ENCODE measurements at places on chromosomes 6 and 20.
A peak's percentile ranks its signal among the peaks of the same experiment; 100 is the strongest.

DNA sequence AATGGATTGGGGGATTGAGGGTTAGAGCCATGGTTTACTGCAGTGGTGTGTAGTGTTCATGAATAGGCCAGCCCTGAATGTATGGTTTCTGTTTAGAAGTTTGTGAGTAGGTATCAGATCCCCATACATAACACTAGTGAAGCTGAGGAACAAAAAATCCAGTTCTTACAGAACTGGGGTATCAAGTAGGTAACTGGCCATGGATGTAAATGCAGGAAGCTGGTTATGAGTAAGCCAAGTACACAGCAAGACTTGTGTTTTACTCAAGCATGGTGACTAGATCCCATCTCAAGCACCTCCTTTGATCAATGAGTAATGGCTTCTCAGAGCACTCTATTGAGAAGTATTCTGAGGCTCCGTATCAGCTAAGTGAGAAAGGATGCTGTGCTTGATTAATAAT lies 613.7 kb upstream of the FLRT3 start:
- no peak for DNase-seq

DNA sequence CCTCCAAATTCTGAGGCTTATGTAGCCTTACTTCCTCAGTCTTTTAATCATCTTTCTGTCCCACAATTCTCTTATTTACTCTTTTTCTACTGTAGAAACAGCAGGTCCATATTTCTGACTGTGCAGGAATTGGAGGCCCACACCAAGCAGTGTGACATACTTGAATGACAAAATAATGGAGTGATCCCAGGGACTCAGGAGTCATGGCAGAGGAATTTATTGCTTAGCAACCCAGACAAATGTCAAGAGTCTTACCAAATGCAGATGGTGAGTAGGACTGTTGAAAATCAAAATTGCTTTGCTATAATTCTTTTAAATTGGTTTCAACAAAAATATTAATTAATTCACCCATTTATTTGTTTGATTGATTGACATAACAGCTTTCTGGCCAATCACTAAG lies 59.9 kb downstream of the HTR1B start:
- DNase-seq, result no peak

DNA sequence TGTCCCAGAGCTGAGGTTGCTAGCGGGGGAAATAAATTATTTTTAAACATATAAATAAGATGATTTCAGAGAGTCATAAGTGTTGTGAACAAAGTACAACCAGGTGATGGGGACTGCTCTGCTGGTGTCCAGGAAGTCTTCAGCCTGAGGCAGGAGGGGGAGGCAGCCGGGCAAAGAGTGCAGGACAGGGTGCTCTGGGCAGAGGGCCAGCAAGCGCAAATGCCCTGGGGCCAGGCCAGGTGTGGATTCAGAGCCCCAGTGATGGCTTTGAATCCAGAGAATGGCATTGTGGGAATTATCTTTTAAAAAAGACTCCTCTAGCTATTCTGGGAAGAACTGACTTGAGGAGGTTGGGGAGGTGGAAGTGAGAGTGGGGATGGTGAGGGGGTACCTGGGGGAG lies 1.6 kb downstream of the CLPSL1 start:
- no peak for DNase-seq

DNA sequence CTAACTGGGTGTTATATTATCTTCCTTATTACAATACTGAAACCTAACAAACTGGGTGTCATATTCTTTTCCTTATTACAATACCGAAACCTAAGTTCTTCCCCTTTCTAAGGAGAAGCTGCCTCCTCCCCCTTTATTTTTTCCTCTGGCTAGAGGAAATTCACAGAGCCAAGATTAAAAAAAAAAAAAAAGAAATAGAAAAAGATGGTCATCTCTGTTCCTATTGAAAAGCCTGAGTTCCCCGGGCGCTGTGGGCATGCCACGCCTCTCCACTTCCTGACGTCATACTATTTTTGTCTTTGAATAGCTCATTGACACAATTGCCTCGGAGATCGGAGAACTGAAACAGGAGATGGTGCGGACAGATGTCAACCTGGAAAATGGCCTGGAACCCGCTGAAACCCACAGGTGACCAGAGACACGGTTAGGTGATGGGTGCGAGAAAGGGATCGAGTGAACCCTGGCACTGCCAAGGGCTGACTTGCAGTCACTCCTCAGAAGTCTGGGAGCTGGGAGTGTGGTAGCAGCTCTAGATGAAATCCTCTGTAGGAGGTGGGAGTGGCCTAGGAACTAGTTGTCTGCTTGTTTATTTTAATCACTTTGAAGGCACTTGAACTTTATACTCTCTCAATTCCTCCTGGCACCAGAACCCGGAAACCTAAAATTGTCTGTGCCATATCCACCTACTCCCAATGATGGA lies 82.2 kb upstream of the NAA20 start:
- DNase-seq, result no peak

DNA sequence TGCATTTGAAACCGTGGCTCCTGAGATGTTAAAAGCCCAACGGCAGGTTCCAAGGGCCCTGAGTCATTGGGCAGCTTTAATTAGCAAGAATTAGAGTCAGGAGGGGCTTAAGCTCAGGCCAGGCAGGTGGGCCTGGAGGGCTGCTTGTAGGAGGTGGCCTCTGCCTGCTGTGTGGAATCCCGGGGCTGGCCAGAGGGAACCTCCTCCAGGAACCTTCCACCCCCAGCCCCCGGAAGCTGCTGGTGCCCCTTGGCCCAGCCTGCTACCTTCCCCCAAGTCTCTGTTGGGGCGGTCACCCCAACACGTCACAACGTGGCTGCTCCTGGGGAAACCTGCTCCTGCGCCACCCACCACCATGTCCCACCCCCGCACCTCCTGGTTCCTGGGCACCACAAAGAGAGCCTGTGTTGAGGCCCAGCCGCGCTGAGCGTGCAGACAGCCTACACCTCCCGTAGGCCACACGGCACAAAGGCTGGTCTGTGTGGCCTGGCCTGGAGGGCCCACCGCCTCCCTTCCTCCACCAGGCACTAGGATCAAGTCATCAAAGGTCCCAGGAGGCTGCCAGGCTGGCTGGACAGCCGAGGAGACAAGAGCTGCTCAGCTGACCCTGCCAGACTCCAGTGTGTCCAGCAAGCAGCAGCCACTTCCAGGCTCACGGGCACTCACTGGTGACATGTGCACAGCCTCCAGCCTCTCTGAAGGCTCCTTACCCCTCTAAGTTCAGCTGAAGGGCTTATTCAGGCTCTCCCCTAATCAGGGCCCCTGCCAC lies 86.3 kb downstream of the SNX5 start:
- no peak for DNase-seq

GRCh38 chr20:31573555-31574321 lies 31.4 kb upstream of the ID1 start:
- no peak for DNase-seq

DNA sequence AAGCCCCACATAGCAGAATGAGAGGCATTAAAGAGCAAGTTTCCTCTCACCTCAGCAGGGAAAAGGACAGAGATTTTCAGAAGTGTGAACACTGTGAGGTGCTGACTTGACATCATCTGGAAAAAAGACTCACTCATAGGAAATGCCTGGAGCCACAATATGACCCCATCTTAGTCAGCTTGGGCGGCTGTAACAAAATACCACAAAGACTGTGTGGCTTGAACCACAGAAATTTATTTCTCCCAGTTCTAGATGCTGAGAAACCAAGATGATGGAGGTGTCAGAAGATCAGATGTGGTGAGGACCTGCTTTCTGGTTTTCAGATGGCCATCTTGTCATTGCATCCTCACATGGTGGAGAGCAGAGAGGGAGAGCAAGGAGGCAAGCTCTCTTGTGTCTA lies 253.1 kb downstream of the ADGB start:
- DNase-seq, result no peak

DNA sequence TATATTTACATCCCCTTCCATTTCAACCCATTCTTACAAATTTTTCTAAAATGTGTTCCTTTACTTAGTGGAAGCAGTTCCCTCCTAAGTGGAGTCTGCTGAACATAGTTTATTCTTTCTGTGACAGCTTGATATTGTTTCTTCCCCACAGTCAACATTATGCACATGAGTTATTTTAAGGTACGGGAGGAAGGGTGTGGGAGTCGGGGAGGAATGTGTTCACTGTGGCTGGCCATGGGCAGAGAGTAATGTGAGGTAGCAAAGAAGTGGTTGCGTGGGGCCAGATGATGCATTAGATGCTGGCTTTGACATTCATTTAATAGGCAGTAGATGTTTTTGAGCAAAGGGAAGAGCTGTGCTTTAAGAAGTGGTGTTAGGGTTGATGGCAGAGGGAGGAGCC lies 98.5 kb downstream of the ARMC2 start:
- DNase-seq, result no peak

DNA sequence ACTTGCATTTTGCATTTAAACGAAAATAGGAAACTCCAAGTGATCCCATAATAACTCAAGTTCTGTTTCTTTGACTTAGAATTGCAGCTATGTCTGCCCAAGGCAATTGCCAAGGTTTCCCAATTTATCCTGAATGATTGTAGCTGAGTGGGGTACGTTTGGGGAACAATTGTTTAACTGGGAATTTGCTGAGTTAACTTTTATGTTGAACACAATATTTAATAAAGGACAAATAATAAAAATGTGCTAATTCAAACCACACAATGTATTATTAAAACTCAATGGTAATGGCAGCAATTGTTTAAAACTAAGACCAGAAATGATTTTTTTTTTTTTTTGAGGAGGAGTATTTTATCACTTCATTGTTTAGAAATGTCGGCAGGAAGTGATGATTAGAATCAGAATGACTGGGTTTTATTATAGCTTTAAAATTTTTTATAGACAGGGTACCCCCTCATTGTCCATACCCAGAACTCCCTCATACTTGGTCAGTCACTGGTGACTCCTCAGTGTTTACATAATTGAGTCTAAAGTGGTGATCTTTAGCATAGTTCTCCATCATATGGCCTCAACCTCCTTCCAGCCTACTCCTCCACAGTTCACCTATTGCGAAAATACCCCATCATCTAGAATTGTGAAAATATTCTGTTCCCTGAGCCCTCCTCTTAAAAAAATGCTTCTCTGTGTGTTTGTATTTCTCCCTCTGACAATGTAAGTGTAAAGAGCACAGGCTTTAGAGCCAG lies 389.2 kb upstream of the CITED2 start:
- DNase-seq, result no peak

DNA sequence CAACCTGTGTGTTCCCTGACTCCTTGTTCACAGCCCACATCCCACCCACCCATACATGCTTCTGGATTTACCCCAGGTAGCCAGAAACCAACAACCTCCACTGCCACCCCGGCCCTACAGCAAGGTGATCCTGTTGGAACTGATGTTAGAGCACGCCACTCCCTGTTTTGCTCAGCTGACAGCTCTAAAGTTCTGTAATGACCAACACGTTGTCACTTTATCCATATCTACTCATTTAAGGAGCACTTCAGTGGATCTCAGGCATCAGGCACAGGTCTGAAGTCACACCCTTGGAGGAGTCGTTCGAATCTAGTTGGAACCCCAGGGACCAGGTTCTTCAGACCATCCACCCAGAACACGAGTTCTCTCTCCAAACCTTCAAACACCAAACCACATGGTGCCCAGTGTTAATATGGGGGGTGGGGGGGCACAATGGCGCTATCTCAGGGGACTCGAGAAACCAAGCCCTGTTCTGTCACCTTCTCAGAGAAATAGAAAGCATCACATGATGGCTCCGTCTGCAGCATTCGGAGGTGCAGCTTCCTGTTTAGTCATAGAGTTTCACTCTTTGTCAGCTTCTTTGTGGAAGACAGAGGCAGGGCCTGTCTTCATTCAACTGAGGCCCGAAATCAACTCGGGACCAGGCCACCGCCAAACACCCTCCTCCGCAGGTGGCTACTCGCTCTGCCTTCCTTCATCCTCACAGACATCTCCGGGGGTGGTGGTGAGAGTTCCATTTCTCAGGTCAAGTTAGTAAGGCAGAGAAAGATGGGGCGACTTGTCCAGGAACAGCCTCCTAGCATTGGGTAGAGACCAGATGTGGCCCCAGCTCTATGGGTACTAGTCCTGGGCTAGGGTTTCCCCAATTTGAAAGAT lies 142.2 kb downstream of the NFATC2 start:
- peak; percentile 89 for DNase-seq

- DNase-seq, result no peak
Measured at GRCh38 chr6:4817551-4817950, 41.3 kb downstream of the CDYL start.

GRCh38 chr6:3303795-3304411 lies 45.2 kb downstream of the PSMG4 start:
- DNase-seq, result no peak

GRCh38 chr6:39931607-39932006 lies 2.7 kb downstream of the MOCS1 start:
- no peak for DNase-seq

- DNase-seq, result no peak
Measured at GRCh38 chr6:99345164-99345563, 4.3 kb downstream of the FAXC start.

- DNase-seq, result no peak
Measured at GRCh38 chr6:156029286-156029985, 573.8 kb upstream of the NOX3 start.

DNA sequence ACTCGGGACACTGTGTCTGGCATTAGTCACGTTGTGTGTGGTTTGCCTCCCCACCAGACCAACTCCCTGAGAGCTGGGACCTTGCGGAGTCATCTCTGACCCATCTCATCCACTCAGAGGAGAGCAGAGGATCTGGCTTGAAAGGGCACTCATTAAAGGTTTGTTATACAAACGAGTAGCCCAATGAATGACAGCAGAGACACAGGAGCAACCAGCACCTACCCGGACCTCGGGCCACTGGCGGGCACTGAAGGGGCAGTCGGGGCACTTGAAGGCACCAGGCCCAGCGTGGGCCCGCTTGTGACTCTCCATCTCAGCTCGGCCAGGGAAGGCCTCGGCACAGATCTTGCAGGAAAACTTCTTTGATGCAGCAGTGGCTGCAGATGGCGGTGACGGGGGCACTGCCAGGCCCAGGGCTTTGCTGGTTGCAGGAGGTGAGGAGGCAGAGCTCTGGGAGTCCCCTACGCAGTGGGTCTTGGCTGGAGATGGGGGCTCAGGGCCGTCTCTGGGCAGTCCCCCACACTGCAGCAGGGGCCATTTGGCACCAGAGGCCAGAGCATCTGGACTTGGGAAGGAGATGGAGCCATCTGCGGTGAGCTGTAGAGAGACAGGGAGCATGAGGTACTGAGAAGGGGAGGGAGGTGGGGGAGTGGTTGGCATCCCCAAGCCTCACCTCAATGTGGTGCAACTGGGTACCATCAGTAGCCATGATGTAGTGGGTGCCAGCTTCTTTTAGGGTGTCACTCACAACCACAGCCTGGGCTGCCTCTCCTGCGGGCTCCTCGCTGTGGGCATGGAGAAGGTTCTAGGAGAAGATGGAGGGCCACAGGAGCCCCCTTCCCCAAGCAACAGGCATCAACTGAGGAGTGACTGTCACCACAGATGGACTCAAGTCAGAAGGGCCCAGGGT lies 17.7 kb downstream of the PCIF1 start:
- DNase-seq, result no peak

DNA sequence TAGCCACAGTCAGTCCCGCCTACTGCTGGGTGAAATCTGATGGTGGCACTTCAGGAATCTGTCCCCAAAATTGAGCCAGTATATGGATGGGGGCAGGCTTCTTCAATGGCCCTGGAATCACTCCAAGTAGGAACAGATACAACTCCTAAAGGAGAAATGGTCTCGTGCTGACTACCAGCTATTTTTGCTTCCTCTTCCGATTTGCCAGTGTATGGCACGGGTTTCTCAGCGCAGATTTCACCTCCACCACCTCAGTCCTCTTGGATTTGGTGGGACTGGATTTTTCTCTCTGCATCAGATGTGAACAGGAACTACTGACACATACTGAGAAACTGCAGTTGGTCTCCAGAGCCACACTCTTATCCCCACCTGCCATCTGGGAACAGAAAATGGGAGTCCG lies 27.2 kb downstream of the PNPLA1 start:
- DNase-seq, result no peak
